ENCODE measurements at places on chromosomes 3 and 15. TPM values are rescaled to one million over a fixed set of nuclear protein-coding genes. Genes with fewer than 3 reads are reported as not detected.

Gene AMT
- polyA plus RNA-seq = 1.3 TPM

Gene ZBED2
- 6.7 TPM for polyA plus RNA-seq

Gene PPIP5K1
- 12.9 TPM for polyA plus RNA-seq

Gene WDR53
- polyA plus RNA-seq = 16.2 TPM

Gene SYNPR
- not detected for polyA plus RNA-seq

Gene MLF1
- polyA plus RNA-seq = not detected

Gene TRPM7
- polyA plus RNA-seq = 13.8 TPM

Gene ZPLD1
- polyA plus RNA-seq = not detected

Gene SUSD5
- polyA plus RNA-seq = not detected

Gene CCDC54
- polyA plus RNA-seq = not detected

Gene P3H2
- not detected for polyA plus RNA-seq

Gene SNTN
- polyA plus RNA-seq = not detected

Gene PLA2G4E
- polyA plus RNA-seq = not detected
